ENCODE measurements at places on chromosomes 2 and 18.

DNA sequence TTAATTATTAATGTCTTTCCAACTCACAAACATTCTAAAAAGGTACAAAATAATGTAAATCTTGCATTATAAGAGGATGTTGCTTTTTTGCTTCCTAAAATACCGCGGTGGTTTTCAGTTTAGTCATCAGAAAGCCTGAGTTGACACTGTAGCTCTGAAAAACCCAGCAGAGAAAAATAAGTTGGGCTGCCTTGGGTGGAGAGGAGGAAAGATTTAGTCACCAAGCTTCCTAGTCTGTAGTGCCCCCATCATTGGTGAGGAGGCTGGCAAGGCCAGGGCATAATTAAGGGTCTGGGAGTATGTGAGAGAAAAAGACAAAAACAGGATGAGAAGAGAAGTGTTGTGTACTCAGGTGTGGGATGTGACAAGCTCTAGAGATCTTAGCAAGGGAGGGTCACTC lies 5.7 kb downstream of the PTPRM start:
- DNase-seq: no peak

GRCh38 chr2:127873707-127874303 lies 12.0 kb downstream of the AMMECR1L start:
- DNase-seq: no peak

DNA sequence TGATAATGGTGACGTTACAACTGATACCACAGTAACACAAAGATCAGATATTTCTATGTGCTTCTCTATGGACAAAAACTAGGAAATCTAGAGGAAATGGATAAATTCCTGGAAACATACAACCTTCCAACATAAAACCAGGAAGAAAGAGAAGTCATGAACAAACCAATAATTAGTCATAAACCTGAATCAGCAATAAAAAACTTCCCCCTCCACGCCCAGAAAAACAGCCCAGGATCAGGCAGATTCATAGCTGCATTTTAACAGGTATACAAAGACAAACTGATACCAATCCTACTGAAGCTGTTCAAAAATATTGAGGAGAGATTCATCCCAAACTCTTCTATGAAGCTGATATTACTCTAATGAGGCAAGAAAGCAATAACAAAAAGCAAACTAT lies 1535.2 kb upstream of the LRRTM1 start:
- DNase-seq: no peak

DNA sequence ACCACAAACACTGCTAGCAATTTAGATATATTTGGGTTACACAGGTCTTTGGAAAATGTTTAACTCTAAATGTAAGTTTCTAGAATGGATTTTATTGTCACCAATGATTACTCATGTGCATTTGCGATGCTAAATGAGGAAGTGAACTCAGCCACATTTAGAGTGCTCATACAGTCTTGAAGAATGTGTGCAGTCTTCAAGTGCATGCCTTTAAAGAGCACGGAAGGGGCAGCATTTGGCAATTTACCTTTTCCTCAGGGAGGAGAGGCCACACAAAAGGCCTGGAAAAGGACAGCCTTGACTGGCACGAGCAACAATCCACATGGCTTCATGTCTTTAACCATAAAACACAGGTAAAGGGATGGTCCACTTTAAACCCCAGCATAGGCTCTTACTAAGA lies 78.5 kb upstream of the STK17B start:
- no peak for DNase-seq

GRCh38 chr2:73112913-73113854 lies at the start of gene RAB11FIP5:
RAB11FIP5 (minus strand) TSS chr2:73112948; CDS start chr2:73112777, 171 bp downstream.
- DNase-seq: peak; percentile 76

DNA sequence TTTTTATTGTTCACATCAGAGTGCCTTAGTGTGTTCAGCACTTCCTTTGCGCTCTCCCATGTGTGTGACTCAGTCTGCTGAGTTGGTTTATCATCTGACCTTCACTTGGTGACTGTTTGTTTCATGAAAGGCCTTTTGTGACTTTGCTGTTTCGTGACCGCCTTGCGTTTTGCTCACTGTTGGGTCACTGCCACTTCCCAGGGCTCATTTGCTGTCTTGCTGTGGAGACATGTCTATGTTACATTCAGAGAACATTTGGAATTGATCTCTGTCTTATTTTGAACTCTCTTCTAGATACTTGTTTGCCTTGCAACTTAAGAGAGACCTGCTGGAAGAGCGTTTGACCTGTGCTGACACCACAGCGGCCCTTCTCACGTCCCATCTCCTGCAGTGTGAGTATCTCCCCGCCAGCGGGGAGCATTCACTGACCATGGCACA lies 54.7 kb downstream of the FARP2 start:
- DNase-seq: no peak

- DNase-seq: no peak
Observed at GRCh38 chr2:55807900-55808299, 114.3 kb upstream of the PNPT1 start.

DNA sequence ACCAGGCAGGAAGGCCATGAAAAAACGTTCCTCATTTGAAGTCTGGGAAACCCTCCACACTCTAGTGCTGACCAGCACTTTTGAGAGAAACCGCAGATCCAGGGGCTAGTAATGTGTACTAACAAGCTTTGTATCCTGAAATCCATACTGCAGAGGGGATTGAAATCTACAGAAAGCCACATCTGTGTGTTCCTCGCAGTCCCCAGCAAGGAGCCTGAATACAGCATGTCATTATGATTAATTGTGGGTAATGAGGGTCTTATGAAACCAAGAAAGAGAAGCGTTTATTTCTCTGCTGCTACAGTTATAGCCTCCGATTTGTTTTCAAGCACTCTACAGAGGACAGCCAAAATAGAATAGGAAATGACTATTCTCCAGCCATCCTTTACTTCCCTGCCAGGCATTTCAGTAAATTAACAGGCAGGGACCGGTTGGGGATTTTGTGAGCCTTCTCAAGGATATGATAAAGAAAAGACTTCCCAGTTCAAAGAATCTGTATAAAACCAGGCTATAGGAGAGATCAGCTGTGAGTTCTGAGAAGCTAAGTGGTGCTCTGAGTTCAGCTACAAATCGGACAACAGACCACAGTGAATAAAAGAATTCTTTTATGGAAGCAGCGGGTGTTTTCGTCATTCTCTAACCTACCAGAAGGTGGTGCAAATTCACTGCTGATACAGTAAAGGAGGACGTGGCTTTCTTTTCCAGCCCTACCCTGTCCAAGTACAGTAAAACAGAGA lies 133.4 kb downstream of the INSIG2 start:
- DNase-seq: peak; percentile 37

DNA sequence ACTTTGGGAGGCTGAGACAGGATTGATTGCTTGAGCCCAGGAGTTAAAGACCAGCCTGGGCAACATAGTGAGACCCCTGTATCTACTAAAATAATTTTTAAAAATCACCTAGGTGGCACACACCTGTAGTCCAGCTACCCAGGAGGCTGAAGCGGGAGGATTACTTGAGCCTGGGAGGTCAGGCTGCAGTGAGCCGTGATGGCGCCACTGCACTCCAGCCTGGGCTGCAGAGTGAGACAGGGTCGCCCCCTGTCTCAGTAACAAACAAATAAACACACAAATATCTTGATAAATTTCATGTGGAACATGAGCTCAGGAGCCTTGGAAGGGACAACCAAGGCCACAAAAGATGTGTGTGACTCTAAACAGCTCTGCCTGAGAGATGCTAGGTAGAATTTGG lies 11.7 kb upstream of the ANKRD53 start:
- DNase-seq: no peak

GRCh38 chr2:148049284-148049683 lies 28.4 kb downstream of the MBD5 start:
- DNase-seq: no peak

DNA sequence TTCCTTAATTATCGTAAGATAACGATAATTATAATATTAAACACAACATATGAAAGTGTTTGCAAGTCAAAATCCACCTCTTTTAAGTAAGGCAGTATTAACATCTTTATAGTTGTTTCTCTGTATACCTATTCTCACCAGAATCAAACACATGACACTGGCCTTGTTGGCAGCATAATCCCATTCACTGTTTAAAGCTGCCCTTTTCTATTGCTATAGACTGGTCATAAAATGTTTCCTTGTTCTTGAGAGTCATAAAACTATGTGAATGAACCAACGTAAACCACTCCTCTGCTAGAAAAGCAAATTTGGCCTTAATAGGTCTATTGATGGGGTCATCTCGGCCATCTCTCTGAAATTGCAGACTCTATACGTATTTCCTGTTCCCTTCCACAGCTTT lies 293.1 kb downstream of the SLC8A1 start:
- no peak for DNase-seq

DNA sequence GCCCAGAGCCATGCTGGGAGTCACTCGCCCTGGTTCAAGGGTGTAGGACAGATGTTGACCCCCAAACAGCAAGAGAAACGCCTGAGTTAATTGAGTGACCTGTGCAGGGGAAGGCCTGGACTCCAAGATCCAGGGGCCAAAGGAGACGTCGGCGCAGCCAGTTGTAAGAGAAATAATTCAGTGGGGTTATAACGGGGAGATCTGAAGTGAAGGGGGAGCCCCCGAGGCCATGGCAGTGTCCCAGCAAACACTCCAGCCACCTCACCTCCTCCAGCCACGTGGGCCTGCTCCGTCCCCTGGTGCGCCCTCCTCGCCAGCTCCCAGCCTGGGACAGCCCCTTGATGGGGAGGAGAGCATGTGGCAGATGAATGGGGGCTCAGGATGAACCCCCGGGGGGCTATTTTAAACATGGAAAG lies 130.7 kb upstream of the GPC1 start:
- no peak for DNase-seq

DNA sequence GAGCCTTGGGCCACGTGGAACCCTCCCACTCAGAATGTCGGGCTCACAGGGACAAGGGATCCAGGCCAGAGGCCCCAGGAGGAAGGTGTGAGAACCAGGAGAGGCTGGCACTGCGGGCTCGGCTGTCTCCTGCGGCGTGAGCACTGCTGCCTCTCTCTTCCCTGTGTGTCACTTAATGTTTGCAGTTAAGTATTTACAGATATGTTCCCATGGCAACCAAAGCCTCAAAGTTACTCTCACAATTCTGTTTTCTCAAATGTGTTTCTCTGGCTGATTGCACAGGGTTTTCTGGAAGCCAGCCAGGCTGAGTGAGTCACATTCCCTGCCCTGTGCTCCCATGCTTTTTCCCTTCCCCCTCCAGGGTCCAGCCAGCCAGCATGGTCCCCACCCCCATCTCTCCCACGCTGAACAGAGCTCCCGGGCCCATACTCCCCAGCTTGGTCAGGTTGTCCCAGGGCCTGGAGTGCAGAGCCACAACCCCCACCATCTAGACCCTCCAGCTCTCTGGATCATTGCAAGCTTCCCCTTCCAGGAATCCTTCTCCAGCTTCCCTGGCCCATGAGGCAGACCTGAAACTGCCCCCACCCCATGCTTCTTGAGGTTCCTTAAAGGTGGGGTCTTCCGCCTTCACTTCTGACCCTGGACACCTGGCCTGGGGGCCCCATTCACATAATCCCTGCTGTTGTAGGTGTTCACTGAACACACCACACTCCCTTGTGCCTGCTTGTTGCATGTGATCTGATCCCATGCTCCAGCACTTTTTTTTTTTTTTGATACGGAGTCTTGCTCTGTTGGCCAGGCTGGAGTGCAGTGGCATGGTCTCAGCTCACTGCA lies 265.9 kb downstream of the CELF4 start:
- DNase-seq: peak; percentile 95

- no peak for DNase-seq
Observed at GRCh38 chr2:172358691-172359556, 68.5 kb upstream of the ITGA6 start.

- DNase-seq: no peak
Observed at GRCh38 chr2:238270606-238271005, 17.8 kb downstream of the PER2 start.

DNA sequence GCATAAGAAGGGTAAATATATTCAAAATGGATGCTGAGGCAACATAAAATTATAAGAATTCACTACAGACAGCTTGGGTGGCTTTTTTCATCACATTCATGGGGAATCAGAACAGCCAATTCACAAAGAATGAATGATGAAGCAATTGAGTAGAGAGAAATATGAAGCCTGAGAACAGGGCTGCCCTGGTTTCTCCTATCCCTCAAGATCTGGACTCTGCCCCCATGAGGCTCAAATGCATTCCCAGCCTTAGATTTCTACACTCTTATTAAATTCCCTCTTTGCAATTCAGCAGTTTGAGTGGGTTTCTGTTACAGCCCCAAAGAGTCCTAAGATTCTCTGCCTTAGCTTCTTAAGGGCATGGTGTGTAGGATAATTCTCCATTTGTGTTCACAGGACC lies 172.5 kb downstream of the MAIP1 start:
- no peak for DNase-seq

GRCh38 chr2:134336352-134336751 lies 82.5 kb downstream of the MGAT5 start:
- no peak for DNase-seq

GRCh38 chr2:236088368-236089057 lies 79.7 kb downstream of the GBX2 start:
- no peak for DNase-seq

DNA sequence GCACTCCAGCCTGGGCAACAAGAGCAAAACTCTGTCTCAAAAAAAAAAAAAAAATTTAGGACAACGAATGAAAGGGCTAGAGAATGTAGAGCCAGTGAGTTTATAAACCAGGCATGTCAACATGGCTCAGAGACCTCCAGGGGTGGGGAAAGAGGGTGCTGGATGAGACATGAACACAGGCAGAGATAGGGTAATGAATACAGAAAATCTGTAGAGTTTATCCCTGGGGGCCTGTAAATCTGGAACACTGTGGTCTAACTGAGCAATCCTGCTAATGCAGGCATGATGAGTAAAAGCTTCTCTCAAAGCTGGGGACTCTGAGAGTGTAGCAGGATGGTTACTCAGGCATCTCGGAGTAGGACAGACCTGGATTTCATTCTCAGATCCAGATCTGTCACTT lies 59.2 kb upstream of the IGFBP2 start:
- no peak for DNase-seq

DNA sequence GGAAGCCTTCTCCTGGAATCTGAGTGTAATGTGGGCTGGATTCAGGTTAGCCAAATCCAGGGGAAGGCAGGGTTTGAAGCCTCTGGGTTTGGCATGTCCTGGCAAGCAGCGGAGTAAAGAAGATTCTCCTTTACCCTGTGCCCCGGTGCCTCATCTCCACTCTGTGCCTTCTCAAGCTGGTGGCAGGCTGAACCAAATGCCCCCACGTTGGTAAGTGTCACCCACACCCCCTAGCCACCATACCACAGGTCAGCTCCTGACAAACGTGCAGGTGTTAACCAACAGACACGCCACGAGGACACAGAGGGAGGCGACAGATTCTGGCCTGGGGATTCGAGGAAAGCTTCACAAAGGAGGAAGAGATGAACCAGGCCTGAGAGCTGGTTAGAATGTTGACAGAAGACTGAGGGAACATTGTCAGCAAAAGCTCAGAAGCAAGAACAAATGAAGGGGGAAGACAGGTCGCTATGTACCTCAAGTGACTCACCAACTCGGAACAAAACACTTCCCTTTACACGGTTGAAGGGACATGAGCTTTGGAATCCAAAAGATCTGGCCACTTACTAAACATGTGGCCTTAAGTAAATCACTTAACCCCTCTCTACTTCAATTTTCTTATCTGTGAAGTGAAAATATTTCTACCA lies 85.2 kb upstream of the LCLAT1 start:
- DNase-seq: no peak

GRCh38 chr18:10377956-10378355 lies 76.5 kb upstream of the APCDD1 start:
- no peak for DNase-seq

- DNase-seq: no peak
Observed at GRCh38 chr2:96797066-96797625, 18.9 kb upstream of the CNNM3 start.

GRCh38 chr18:79497638-79498081 lies 101.9 kb downstream of the NFATC1 start:
- no peak for DNase-seq

All from NCI-H2171 (cell line).